BJ (cell line): ENCODE measurements at places on chromosomes 7 and 10.

GRCh38 chr7:20229646-20230500 lies 12.7 kb upstream of the MACC1 start:
- DNase-seq = peak; percentile 63

DNA sequence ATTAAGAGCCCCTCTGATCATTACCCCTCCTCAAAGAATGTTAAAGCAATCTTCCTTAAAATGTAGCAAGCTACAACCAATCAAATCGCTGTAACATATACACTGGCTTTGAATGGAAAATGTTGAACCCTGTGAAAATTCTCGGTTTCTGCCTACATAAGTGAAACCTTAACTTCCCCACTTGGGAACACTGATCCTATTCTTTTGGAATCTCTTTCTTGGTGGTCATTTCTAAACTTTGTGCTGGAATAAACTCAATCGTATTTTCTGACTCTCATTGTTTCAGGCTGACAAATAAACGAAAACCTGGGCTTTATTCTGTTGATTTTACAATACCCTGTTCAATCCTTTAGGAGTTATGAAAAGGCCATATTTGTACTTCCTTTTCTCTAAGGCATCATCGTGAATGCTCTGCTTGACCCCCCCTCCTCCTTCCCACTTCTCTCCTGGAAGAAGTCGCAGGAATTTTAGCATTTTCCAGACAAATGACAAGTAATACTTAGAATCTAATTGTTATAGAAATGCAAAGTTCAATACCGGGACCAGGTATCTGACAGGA lies 155.1 kb upstream of the FAM13C start:
- DNase-seq = no peak

- DNase-seq = no peak
These were observed 122.8 kb upstream of the PCBD1 start for GRCh38 chr10:71011141-71011540.

DNA sequence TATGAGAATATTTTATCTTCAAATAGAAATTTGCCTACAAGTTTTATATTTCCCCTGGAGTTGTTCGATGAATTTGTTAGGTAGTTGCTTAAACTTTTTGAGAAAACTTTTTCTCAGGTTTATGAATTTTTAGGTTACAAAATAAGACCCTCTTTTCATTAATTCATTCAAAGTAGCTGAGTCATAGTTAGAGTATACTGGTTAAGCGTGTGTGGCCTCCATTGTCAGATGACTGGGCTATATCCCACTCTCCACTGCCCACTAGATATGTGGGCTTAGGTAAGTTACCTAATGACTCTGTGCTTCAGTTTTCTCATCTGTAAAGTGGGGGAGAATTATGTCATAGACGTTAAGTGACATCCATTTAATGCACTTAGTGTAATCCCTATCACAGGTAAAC lies 1.0 kb downstream of the ASB15 start:
- DNase-seq = no peak

DNA sequence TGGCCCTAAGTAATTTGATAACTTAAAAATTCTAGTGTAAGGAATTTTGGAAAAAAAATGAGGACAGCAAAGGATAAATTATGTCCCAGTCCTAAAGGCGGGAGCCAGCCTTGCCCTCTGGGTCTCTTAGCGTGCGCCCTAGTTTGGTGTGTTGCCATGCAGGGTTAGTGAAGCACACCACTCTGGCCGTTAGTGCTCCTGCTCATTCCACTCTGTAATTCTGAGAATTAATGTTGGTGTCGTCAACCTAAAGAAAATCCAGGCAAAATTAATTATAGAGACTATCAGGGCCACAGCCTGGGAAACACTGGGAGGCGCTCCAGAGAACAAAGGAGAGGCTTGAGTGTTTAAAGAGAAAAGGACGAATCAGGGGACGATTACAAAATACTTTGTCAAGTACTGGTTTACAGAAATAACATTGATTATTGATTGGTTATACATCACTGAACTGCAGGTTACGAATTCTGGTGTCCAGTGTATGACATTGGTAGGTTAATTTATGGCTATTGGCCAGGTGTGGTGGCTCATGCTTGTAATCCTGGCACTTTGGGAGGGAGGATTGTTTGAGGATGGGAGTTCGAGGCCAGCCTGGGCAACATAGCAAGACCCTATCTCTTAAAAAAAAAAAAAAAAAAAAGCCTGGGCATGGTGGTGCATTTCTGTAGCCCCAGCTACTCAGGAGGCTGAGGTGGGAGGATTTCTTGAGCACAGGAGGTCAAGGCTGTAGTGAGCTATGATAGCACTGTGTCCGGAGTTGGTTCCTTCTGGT lies 5.8 kb downstream of the DYNC2I1 start:
- DNase-seq = no peak

DNA sequence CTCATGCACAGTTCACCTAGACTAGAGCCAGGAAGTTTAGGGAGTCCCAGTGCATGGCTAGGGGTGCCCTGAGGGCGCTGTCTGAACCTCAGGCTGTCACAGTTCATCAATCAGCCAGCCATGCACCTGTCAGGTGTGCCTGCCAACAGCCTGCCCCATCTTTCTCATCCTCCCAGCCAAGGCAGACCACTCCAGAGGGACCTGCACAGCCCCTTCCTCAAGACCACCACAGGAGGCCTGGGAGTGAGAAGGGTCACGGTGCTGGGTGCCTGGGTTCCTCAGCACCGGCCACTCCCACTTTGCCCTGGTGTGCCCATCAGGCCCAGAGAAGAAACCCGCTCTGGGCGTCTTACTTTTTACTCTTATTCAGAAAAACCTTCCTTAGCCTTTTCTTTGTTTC lies 8.4 kb downstream of the ATP6V1F start:
- DNase-seq = no peak

- DNase-seq = peak; percentile 69
These were observed 191.1 kb upstream of the SLC26A5 start for GRCh38 chr7:103637094-103637493.

GRCh38 chr10:98511876-98512275 lies 65.1 kb upstream of the HPS1 start:
- DNase-seq = no peak

- DNase-seq = no peak
These were observed 994 bp downstream of the GATAD1 start for GRCh38 chr7:92448205-92448747.

- DNase-seq = no peak
These were observed 1.9 kb downstream of the CYREN start for GRCh38 chr7:135168489-135169140.

GRCh38 chr7:135801877-135802276 lies 53.3 kb upstream of the FAM180A start:
- no peak for DNase-seq

GRCh38 chr10:14653271-14654161 lies 121.2 kb downstream of the FAM107B start:
- DNase-seq = peak; percentile 74

GRCh38 chr10:130875897-130876472 lies 435.5 kb downstream of the TCERG1L start:
- DNase-seq = no peak

- no peak for DNase-seq
These were observed 42.3 kb downstream of the SVOPL start for GRCh38 chr7:138658889-138659288.

DNA sequence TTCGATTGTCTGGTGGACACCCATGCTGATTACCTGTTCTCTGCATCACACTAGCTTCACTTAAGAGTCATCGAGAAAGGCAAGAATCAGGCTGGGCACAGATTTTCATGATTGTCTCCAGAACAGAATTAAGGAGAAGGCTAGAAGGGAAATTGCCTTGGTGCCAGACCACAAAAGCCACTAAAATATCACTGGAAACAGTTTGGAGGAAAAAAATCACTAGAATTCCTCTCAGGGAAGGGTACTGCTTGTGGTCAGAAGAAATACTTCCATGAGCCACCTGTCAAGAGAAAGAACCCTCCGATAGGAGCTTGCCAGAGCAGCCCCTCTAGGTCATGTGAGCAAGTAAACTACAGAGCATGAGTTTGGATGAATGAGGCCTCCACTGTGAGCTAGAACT lies 269.3 kb upstream of the TEX47 start:
- DNase-seq = no peak

DNA sequence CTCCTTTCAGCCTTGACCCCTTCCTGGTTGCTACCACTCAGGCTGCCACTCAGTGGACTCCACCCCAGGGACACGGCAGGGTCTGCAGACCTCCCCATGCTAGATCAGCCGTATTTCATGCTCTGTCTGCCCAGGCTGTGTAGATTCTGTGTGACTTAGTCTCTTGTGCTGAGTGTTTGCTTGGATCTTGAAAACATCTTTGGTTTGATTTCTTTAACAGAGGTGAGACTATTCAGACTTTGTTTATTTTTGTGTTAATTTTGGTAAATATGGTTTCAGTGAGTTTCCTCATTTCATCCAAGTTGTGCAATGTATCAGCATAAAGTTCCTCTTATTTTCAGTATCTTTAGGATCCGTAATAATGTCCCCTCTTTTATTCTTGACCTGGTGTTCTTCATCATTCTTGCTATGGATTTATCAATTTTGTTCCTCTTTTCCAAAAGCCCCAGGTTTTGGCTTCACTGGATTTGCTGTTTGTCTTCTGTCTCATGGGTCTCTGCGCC lies 21.2 kb upstream of the PWWP2B start:
- DNase-seq = no peak

DNA sequence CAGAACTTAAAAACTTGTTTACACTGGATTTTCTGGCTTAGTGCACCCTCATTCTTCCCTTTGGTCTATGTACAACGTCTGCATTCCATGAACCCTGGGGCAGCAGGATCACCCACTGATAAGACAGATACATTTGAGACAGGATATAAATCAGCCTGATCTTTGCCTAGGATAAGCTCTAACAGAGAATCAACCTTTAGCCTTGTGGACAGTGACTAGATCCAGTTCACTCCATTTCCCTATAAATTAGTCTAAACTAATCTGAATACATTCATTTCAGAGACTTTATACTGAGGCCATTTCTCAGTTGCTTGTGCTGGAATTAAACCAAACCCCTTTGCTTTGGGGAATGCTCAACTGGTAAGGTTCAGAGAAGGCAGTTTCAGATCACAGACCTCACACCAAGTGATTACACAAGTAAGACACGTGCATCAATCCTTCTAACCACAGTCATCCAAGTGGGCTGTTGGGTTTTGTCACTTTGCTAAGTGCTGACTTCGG lies 639.8 kb upstream of the FZD8 start:
- no peak for DNase-seq

DNA sequence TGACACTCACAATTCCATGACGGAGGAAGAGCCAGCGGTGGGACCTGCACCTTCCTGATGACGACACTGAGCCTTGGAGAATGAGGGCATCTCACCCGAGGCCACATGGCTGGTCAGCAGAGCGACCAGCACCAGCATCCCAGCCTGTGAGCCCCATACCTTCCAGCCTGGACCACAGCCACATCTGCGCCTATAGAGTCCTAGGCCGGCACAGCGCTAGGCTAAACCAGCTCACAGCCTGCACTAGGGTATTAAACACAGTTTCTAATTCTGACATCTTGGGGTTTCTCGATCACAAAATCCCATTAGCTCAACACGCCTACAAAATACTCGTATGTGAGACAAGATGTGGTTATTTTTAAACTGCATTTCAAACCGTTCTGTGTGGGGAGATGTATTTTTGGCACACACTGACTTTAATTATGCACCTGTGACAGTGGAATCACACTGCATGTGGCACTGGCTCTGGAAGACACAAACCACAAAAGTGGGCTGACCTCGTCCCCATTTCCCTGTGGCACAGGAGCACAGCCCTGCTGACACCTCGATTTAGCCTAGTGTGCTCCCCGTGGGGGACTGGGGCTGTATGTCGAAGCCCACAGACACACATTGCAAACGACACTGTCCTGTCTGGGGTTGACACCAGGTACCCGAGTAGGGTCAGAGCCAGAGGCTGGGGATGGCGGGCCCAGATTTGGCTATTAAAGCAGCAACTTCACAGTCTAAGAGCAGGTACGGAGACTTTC lies 32.5 kb downstream of the CPXM2 start:
- no peak for DNase-seq

- DNase-seq = no peak
These were observed 285.5 kb upstream of the IGFBP3 start for GRCh38 chr7:46206476-46207060.

DNA sequence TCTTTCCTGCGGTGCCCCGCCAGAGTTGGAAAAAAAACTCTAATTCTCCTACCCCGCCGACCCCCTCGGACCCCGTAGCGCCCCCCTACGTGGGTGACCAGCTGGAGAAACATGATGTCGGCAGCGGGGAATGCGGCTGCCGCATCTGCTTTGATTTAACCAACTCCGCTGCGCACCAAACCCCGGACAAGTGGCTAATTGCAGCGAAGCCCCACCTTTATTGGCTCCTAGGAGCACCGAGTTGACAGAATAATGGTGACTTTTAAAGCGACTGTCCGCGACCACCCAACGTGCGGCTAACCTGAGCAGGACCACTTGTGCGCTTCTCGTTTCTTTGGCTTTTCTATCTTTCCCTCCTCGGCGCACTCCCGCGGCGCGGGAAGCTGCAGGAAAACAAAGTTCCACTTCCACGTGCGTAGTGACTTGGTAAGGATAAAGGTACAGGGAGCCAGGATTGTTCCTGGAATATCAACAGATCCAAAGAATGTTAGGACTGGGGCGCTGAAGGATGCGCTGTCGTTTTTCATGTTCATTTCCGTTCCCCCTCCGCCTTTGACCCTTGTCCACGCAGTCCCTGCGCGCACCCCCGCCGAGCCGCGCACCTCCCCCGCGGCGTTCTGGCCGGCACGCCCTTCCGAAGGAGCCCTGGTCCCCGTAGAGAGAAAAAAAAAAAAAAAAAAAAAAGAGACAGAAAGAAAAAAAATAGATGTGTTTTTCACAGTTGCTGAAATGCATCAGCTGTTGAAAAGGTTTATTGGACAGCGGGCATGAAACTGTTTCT lies 1.4 kb downstream of the WNT16 start:
- no peak for DNase-seq

GRCh38 chr7:16630654-16631053 lies 14.9 kb downstream of the ANKMY2 start:
- no peak for DNase-seq

DNA sequence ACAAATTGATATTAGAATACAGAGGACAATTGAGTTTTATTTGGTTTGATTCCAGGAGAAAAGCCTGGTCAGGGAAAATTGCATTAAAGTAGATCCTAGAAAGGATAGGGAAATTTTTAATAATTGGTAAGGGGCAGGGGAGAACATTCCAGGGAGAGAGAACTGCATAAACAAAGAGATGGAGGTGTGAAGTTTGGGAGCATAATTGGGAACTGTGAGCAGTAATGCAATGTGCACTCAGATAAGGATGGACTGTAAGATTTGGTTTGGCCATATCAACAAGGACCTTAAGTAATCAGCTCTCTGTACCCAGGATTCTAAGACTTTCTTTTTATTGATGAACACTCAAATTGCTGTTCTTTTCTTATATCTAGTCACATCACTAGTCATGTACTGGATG lies 41.4 kb downstream of the ZMYND11 start:
- DNase-seq = no peak
